ENCODE measurements at places on chromosomes 1 and 21. TPM values are rescaled to one million over a fixed set of nuclear protein-coding genes. Genes with fewer than 3 reads are reported as not detected.

RASSF5 gene
- total RNA-seq: 0.18 TPM

SON gene
- 146 TPM for total RNA-seq

PGLYRP3 gene
- not detected for total RNA-seq

PADI2 gene
- total RNA-seq: not detected

PSMB4 gene
- 457 TPM for total RNA-seq

All from IMR-90 (cell line).